ENCODE measurements at places on chromosomes 7 and 10. TPM values are rescaled to one million over a fixed set of nuclear protein-coding genes. Genes with fewer than 3 reads are reported as not detected.

Gene LSM8
- 39.1 TPM for total RNA-seq

DNA sequence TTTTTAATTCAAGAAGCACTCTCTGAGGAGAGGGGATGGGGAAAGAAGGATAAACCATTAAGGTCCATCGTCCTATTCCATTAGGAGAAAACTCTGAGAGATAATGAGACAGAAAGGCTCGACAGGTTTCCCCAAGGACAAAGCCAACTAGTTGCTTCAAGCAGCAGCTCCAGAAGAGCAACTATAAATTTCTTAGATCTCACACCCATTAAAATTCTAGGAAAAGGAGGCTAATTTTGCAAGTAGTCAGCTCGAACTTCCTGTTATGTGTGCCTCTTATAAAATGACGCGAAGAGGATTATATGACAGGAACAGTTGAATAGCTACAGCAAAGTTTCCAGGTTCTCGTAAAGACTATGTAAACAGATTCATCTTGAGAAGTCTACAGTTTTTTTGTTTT is 52.0 kb upstream of the ST8SIA6 start:
- no peaks in the 10 kb centered on the region for H3K4me1 ChIP-seq
- no peak overlapping the region for H3K27ac ChIP-seq
- no peak overlapping the region for H3K4me3 ChIP-seq
- no peaks in the 10 kb centered on the region for H3K27me3 ChIP-seq
- DNase-seq: no peak

Gene TPK1
- 7.4 TPM for total RNA-seq

DNA sequence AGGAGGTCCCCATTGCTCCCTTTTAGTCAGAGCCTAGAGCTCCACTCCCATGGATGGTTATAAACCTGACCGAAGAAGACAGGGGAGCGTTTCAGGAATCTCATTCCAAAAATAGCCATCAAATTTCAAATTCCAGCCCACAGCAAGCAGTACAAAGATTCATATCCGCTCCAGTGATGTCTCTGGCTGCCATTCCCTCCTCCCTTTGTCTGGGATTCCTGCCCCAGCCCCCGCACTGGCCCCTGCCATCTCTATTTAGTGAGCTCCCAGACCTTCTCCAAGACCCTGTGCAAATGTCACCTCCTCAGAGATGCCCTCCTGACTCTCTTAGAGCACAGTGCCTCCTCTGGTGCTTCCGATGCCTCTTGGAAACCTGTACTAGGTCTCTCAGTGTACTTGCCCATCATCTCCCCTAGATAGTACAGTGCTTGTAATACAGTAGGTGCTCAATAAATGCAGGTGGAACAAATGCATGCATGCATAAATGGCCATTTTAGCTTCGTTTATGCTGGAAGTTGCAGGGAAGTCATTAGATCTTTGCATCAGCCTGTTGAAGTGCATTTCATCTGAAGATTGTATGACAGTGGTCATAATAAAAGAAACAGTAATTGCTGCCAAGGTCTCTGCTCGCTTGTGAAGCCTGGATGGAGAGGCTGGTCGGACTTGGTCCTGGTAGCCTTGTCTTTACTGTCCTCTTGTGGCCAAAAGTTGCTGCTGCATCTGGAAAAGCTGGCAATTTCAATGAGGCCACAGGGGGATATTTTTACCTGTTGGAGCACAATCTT is 32.0 kb upstream of the HABP2 start:
- H3K36me3 ChIP-seq: no peaks in the 10 kb centered on the region
- no peak overlapping the region for H3K4me3 ChIP-seq

GRCh38 chr10:98659951-98660350 is 213.2 kb upstream of the HPS1 start:
- H3K27ac ChIP-seq: no peak overlapping the region
- no peaks in the 10 kb centered on the region for H3K27me3 ChIP-seq
- H3K4me3 ChIP-seq: no peak overlapping the region
- H3K36me3 ChIP-seq: no peaks in the 10 kb centered on the region

DNA sequence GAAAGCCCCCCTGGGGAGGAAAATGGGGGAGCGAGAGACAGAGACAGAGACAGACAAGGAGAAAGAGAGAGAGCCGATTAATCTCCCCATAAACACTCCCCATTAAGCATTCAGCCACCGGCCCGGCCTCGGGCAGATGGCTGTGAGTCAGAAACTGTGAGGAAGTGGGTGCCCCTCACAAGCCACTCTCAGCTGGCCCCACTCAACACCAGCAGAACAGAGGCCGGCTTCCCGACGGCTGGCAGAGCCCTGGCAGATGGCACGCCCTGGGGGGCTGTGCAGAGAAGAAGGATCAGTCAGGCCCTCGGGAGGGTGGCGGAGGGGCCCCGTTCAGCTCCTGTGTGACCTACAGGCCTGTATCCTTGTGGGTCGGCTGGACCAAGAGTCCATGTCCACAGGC is 41.2 kb downstream of the CAMK2B start:
- H3K36me3 ChIP-seq: no peaks in the 10 kb centered on the region
- no peak overlapping the region for H3K27ac ChIP-seq
- H3K4me3 ChIP-seq: no peak overlapping the region
- no peak for DNase-seq
- H3K27me3 ChIP-seq: no peaks in the 10 kb centered on the region

DNA sequence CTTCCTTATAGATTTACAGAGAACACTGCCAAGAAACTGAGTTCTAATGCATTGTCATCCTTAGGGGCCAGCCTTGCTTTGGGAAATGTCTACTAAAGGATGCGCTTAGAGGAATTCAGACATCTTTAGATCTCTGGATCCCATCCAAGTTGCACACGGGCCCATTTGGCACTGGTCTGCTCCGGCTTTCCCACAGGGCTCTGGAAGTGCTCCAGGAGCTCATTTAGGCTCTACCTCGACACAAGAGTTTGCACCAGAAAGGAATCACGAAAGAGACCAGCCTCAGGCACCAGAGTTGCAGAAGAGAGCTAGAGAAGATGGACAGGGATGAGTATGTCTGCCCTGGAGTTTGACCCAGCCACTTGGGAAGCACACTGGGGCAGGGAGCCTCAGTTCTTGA is 150.1 kb upstream of the TMEM72 start:
- DNase-seq: no peak
- peaks cover under 1% of the 10 kb centered on the region for H3K4me1 ChIP-seq
- H3K27me3 ChIP-seq: no peaks in the 10 kb centered on the region
- H3K4me3 ChIP-seq: no peak overlapping the region

DNA sequence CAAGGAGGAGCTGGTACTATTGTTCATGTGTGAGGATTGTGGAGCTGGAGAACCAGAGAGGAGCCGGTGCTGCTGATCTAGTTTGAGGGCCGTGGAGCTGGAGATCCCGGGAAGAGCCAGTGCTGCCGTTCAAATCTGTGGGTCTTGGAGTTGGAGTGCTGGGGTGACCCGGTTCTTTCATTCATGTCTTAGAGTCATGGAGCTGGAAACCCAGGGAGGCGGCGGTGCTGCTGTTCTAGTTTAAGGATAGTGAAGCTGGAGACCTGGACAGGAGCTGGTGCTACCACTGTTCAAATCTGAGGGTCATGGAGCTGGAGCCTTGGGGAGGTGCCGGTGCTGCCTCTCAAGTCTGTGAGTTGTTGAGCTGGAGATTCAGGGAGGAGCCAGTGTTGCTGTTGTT is 88.5 kb upstream of the ZNF479 start:
- H3K36me3 ChIP-seq: no peaks in the 10 kb centered on the region
- H3K4me3 ChIP-seq: no peak overlapping the region
- no peak overlapping the region for H3K27ac ChIP-seq
- no peak for DNase-seq

DNA sequence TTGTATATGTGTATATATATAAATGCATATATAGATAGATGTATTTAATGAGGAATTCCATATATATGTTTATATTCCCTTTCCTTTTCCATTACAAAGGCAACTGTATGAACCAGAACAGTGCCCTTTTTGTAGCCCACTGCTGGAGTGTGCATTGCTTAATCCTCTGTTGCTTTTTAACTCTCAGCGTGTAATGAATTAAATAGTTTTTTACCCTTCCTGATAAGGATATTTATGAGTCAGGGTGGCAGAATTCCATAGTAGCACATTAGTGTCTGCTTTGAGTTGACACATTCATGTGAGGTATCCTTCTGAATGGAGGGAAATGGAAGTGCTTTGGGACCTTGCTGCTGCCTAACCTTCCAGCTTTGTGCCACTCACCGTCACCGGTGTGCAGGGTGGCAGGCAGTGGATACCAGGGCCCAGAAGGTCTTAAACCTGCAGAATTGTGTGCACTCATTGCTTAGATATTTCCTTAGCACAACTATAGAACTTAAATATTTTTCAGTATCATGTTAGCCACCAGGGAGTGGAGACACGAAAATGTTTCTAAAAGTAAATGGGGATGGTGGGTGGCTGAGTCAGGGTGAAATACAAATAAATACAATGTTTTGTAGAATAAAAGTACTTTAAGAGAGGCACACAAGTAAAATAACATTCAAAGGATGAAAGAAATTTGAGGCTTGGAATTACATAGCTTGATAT is 117.9 kb downstream of the SND1 start:
- H3K4me1 ChIP-seq: no peaks in the 10 kb centered on the region
- no peaks in the 10 kb centered on the region for H3K27me3 ChIP-seq
- DNase-seq: no peak
- H3K36me3 ChIP-seq: no peaks in the 10 kb centered on the region

- H3K4me3 ChIP-seq: peak overlapping the region; percentile 80
- H3K27me3 ChIP-seq: no peaks in the 10 kb centered on the region
- H3K27ac ChIP-seq: peak overlapping the region; percentile 84
- peak; percentile 57 for DNase-seq
- H3K4me1 ChIP-seq: peaks cover 9% of the 10 kb centered on the region
Observed at GRCh38 chr10:78028438-78029268, 662 bp downstream of the POLR3A start.

Gene PRSS1
- total RNA-seq: 71.2 TPM

Gene TMEM196
- total RNA-seq: 0.17 TPM

DNA sequence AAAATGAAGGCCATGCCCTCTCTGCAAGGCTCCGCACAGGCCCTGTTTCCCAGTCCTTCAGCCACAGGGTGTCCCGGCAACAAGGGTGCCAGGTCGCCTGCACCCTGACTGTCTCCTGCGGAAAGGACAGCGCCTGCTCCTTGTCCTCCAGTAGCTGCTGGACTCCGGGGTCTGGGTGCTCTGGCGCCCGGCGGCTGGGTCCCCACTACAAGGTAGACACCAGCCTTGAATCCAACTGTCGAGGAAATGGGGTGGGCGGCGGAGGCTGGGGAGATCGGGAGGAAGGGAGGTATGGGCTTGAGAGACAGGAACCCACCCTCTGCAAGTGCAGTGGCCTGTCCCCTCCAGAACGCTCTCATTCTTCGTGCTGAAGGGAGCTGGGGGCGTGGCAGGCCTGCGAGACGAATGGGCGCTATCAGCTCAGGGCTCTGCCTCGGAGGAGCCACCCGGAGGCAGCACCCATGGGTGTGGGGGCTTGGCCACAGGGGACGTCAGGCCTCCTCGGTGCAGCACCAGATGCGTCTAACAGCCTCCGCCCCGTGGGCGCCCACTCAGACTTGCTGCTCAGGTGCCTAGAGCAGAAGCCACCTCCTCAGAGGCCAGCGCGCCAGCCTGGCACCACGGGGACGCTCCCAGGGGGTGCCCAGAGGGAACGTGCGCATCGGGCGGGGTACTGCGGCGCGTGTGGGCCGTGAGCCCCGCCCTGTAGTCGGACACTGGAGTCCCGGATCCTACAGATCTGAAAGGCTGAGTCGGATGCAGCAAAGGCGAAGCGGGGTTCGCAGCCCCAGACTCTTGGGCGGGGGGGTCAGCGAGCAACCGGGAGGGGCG is 15.6 kb downstream of the ADAM8 start:
- no peaks in the 10 kb centered on the region for H3K27me3 ChIP-seq
- no peaks in the 10 kb centered on the region for H3K36me3 ChIP-seq

DNA sequence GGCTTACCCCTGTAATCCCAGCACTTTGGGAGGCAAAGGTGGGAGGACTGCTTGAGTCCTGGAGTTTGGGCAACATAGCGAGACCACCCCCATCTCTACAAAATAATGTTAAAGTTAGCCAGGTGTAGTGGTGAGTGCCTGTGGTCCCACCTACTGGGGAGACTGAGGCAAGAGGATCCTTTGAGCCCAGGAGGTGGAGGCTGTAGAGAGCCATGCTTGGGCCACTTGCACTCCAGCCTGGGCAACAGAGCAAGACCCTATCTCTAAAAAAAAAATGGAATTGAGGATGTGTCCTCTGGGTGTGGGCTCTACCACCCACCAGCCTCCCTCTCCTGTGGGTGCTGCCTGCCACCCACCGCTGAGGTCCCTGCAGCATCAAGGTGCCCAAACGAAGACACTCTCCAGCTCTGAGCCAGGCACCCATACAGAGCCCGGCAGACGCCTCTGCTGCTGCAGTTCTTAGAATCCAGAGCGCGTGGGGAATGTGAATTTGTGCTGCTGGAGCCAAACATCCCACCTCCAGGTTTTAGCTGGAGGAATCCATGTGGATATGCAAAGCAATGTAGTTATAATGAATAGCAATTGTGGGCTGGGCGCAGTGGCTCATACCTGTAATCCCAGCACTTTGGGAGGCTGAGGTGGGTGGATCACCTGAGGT is 176.0 kb upstream of the TNRC18 start:
- peaks cover 43% of the 10 kb centered on the region for H3K4me1 ChIP-seq
- H3K27ac ChIP-seq: peak overlapping the region; percentile 13
- no peak overlapping the region for H3K4me3 ChIP-seq

DNA sequence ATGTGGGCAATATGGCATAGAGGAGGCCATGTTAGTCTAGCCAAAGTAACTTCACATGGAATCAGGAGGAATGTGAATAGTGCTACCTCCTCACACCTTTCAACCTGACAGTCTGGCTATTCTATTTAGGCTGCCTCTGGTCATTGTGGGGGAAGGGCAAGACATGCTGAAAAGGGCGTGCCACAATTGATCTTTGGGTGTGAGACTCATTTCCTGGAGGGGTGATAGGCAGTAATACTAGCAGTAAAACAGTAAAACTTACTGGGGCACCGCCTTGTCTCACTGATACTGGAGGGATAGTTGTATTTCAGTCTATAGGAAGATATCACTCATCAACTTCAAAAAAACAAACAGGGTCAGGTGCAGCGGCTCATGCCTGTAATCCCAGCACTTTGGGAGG is 88.7 kb downstream of the TMEM168 start:
- H3K27me3 ChIP-seq: no peaks in the 10 kb centered on the region
- H3K27ac ChIP-seq: peak overlapping the region; percentile 5
- H3K4me1 ChIP-seq: no peaks in the 10 kb centered on the region
- peak; percentile 16 for DNase-seq
- no peaks in the 10 kb centered on the region for H3K36me3 ChIP-seq

Gene SPDYE11
- 0.07 TPM for total RNA-seq

DNA sequence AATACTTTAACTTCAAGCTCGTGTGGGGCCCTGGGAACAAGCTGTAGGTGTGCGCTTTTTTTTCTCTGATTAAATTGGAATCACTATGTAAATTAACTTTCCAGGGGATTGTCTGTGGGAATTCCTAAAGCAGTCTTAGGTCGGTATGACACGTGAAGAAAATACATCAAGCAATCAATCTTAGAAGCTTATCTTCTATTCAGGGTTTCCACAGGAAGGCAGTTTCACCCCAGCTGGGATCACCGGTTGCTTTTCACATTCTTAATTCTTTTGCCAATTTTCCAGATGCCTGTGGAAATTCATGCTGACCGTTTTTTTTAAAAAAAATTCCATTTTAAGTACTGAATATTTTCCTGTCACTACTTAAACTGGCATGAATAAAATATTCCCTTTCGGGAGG is 41.9 kb downstream of the CAMK1D start:
- no peaks in the 10 kb centered on the region for H3K27me3 ChIP-seq
- no peak overlapping the region for H3K4me3 ChIP-seq

- no peaks in the 10 kb centered on the region for H3K36me3 ChIP-seq
- H3K27ac ChIP-seq: no peak overlapping the region
- no peak for DNase-seq
- peaks cover 5% of the 10 kb centered on the region for H3K27me3 ChIP-seq
- H3K4me1 ChIP-seq: no peaks in the 10 kb centered on the region
- H3K4me3 ChIP-seq: no peak overlapping the region
Observed at GRCh38 chr7:21414795-21415393, 13.0 kb upstream of the SP4 start.
